ENCODE measurements at places on chromosomes 2 and 18.

DNA sequence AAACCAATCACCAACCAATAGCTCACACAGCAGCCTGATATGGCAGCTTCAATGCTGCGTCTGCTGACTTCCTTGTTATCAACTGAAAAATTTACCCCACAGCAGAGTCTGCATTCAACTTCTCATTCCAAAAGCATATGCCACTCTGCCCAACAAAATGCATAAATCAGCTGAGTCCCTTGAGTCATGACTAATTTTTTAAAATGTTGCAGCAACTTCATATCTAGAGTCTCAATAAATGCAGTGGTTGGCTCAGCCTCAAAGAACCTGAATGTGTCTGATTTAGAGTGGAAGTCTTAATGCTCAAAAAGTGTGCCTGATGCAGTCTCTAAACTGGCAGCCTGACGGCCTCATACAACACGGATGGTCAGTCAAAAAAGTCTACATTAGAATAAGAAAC is 46.5 kb downstream of the FARSB start:
- DNase-seq = no peak

DNA sequence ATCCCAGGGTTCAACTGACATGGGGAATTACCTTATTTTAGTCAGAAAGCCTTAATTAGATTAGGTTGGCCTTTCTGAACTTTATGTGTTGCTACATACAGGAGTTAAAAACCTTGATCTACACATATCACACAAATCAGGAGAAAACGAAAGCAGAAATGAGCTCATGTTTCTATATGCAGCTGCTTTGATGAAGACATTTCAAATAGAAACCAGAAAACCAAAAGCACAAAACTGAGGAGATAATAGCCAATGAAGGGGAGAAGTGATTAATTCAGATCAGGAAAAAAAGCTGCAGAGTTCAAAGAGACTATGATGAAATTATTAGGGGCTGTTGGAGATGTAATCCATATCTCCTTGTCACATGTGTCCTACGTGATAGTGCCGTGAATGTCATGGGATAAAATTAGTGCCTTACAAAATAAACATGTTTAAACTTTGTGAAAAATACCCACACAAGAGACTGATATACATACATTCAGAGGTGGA is 255.0 kb downstream of the CAMKMT start:
- no peak for DNase-seq

- DNase-seq = no peak
These were observed 18.3 kb downstream of the ZEB2 start for GRCh38 chr2:144501627-144502026.

- DNase-seq = no peak
These were observed 219.6 kb downstream of the RND3 start for GRCh38 chr2:150267651-150268415.

DNA sequence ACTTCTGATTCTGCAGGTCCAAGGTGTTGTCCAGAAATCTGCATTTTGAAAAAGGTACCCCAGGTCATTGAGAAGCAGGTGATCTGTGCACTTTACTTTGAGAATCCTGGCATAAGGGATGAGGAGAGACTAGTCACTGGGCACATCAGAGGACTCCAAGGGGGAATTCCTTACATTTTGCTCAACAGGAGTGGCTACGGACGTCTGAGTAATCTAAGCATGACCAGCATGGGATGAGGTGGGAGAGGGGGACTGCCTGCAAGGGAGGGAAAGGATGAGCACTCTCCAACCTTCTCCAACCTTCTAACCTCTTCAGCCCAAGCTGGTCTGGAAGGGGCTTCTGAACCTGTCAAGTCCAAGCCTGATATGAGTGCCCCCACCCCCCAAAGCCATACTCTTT is 55.5 kb downstream of the MARCHF4 start:
- no peak for DNase-seq

DNA sequence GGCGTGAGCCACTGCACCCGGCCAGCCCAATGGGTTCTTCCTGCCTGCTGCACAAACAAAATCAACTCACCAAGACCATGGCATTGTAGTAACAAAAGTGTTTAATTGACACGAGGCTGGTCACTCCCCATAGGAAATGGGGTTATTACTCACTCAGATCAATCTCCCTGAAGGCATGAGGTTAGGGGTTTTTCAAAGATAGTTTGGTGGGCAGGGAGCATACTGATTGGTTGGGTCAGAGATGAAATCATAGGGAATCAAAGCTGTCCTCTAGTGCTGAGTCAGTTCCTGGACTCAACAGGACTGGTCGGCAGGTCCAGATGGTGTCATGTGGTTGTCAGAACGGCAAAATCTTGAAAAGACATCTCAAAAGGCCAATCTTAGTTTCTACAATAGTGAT is 122.1 kb downstream of the TMEM17 start:
- no peak for DNase-seq

DNA sequence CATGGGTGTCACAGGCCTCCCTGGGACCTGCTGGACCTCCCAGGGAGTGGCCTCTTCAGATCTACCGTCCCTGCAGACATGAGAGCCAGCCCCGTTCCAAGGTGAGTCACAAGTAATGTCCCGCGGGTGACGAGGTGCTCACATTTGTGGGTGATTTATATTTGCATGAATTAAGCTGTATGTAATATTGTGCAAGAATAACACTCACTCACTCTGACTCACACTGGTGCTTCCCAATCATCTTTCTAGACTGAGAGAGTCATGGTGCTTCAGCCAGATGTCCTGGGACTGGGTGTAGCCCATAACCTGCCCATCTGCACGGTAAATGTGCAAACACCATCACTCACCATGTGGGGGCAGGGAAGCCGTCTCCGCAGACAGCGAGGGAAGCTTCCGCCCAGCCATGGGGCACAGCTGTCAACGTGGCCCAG is 347.5 kb upstream of the SALL3 start:
- DNase-seq = no peak

GRCh38 chr2:2520401-2520811 is 189.3 kb upstream of the MYT1L start:
- DNase-seq = no peak

GRCh38 chr18:64127172-64127571 is 21.7 kb downstream of the LINC00305 start:
- no peak for DNase-seq

DNA sequence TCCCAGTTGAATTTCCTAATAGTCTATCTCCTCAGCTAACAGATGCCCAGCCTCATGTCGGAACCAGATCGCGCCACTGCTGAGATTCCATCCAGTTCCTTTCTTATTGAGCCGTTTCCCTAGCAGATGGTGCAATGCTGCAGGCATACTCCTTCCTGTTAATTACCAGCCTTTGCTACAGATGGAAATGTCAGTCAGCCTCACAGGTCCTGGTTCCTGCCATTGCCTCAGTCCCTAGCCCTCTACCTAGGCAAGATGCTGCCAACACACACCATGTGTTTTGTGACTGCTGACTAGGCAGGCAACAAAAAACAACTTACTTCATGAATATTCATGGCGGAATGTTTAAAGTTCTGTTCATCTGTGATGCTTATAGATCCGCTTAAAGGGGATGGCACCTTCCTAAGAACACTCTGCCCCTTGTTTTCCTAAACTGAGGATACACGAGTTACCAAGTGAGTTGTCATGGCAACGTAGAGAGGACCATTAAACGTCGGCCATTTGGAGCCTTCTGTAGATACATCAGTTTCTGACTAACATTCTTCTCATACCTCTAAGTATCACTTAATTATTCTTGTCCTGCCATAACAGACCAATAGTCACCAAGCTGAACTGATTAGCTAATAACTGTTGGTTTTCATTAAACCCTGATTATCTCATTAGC is 749.5 kb downstream of the RNF144A start:
- no peak for DNase-seq

DNA sequence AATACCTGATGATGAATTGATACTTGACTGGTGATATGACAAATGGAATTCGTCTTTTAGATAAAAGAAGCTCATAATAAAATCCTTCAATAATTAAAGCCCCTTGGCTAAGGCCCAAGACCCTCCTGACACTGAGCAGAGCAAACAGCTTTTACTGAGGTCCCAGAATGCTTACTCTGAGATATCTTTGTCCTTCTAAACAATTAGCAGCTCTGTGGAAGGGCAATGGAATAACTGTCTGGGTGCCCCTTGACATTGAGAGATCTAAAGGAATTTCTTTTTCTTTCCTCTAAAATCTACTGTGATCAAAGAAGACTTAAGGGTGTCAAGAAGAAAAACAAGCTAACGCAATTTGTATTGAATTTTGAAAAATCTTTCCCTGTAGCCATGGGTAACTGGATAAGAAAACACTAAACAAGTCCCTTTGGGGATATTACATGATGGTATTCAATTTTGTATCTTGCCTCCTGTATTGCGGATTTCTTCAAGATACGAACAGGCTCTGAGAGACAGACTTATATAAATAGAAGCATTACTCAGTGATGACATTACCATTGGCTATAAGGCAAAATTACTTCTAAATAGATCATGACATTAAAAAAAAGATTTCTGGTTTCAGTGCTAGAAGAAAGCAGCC is 128.8 kb downstream of the MREG start:
- no peak for DNase-seq

DNA sequence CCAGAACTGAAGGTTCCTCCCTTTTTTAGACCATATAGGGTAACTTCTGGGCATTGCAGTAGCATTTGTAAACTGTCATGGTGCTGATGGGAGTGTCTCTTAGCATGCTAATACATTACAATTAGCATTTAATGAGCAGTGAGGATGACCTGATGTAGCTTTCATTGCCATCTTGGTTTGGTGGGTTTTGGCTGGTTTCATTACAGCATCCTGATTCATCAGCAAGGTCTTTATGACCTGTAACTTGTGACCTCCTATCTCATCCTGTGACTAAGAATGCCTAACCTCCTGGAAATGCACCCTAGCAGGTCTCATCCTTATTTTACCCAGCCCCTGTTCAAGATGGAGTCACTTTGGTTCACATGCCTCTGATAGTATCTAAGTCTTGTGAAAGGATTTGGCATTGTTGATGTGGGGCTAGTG is 159.0 kb downstream of the TMX3 start:
- no peak for DNase-seq

DNA sequence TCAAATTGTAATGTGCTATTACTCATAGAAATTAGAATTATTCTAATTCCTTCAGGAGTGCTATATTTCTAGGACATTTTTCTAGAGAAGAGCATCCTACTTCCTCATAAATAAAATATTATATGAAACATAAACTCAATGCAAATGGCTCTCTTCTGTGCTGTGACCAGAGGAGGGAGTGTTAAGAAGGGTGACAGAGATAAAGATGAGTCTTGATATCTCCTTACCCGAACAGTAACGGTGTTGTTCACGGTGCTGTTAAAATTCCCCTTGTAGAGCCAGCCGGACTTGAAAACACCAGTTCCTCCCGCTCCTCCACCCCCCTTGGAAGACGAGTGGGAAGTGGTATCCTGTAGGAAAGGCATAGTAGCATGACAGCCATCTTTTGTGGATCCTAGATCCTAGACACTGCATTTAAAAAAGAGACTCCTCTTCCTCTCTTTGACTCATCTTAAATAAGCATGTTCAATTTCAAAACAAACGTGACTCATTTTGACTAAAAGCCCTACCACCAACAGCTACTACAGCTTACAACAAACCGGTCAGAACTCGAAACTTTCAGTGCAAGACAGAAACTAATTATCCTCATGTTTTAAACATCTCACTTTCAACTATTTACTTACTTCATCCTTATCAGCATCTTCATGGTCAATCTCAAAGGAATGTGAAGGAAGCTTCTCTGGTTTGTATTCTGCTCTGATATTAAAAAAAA is 156.3 kb downstream of the DOCK10 start:
- DNase-seq = no peak

DNA sequence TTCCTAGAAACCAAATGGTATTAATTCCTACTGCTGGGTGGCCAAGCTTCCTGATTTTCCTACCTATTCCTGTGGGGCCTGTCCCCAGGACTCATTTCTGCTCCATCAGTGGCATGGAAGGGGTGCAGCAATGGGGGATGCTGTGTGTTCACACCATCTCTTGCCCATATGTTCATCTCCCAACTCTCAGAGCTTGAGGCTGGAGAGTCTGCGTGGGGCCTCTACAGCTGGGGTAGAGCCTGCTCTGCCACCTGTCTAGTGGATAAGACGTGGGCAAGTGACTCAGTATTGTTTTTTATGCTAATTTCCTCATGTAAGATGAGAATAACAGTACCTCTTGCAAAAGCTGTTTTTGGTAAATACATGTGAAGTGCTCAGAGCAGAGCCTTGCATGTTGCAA is 149.8 kb downstream of the ACTR3 start:
- no peak for DNase-seq

- no peak for DNase-seq
These were observed 554.4 kb upstream of the MEX3C start for GRCh38 chr18:51751901-51752300.

GRCh38 chr18:76005632-76006208 is 489.3 kb downstream of the ZNF516 start:
- DNase-seq = no peak

DNA sequence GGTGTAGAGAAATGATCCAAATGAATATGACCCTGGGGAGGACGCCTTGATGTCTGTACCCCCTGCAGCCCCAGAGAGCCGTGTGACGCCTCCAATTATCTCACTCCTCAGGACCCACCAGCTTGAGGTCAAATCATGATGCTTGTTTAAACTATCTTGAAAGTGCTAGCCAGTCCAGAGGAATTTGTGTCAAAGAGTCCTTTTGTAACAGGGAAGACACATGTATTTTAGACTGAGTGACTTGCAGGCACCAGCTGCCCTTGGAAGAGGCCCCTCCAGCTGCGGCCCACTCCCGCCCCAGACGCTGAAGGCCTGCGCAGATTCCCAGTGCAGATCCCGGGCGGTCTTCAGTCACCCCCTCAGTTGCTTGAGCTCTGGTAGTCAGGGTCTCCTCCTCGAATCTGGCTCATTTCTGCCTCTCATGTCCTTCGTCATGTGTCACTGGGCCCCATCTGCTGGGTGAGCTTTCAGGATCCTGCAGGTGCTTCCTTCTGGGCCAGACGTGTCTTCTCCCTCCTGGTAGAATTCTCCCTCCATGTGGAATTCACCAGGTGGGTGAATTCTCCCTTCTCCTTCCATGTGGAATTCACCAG is 77.4 kb downstream of the RNF144A start:
- no peak for DNase-seq

DNA sequence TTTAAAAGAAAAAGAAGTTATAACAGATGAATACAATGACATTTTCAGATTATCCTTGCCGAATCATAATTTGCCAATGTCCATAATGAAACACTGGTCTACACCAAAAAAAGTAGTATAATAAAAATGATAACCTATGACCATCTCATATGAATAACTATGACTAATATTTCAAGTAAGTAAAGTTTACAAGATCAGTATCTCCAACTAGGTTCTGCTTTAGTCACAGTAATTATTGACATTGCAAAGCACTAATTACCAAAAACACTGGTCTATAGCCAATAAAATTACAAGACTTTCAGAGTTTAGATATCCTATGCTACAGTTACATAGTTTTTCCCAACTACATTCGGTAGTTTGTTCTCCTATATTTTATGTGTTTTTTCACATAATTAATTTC is 136.7 kb downstream of the MEMO1 start:
- DNase-seq = no peak

DNA sequence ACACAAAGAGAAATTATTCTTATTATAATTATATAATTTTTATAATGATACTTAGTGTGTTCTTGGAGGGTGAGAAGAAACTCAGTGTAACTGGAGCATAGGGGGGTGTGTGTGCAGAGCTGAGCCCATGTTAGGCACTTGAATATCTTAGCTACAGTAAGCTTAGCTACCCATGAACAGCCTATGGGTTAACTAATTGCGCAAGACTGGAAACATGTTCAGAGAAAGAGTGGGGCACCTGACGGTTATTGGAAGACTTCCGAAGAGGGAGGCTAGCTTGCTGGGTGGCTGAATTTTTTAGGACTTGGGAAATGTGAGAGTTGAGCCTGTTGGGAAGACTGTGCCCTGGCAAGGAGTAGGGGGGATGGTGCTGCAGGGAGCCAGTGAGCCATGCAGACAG is 229.2 kb downstream of the SLC4A3 start:
- no peak for DNase-seq

All from stimulated activated CD8-positive, alpha-beta memory T cell treated with anti-CD3 and anti-CD28 coated beads, Interleukin-7, amount 100 ng/mL, for 48 hours (primary cell).